ENCODE measurements at places on chromosomes 4 and X.
A peak's percentile ranks its signal among the peaks of the same experiment; 100 is the strongest.

GRCh38 chr4:25811374-25811690 is 51.5 kb downstream of the SEL1L3 start:
- peak; percentile 37 for DNase-seq

DNA sequence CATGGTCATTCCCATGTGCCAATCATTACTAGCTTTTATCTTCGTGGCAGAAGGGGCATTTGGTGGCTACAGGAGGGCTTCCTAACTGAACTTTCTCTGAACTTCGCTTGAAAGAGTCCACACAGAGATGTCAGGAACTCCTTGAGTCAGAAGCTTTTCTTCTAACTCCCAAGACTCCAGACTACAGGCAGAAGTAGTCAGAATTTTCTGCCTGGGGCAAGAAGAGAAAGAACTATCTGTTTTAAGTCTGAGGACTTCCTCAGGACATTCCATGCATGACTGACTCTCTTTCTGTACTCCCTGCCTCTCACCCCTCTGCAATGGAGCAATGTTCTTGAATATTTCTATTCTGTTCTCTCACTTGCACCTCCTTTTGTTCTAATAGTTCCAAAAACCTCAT is 170.5 kb upstream of the TBC1D9 start:
- DNase-seq, result no peak

DNA sequence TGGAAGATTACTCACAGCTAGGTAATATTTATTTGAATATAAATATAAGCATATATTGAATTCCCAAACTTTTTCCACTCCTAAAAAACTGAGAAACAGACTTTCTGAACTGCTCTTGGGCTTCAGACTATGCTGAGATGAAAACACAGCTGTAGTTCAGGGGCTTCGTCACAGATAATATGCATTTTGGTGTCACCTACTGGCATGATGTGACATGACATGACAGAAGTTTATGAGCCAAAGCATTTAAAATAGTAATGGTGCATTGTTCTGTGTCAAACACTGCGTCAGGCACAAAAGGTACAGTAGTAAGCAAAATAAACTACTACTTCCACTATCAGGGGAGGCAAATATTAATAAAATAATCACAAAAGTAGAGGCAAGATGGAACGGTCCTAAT is 171.3 kb downstream of the BTC start:
- DNase-seq, result peak; percentile 64

GRCh38 chr4:1767770-1768366 is 25.2 kb upstream of the FGFR3 start:
- no peak for DNase-seq

DNA sequence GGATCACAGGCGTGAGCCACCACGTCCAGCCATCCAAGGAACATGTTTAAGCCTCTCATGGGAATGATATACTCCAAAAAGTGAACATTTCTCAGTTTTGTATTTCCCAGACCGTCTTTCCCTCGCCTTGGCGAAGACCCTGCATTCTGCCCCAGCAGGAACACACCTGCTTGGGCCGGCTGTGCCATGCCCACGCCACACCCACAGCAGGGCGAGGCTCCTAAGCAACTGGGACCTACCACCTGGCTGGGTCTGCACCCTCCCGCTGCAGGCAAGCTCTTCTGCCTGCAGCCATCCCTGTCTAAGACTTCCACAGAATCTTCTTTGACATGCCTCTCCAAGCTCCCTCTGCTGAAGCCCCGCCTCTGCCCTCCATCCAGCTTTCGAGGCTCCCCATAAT is 3.6 kb downstream of the CCNQ start:
- no peak for DNase-seq

GRCh38 chr4:110296892-110297291 is 98.5 kb upstream of the ELOVL6 start:
- DNase-seq, result no peak

DNA sequence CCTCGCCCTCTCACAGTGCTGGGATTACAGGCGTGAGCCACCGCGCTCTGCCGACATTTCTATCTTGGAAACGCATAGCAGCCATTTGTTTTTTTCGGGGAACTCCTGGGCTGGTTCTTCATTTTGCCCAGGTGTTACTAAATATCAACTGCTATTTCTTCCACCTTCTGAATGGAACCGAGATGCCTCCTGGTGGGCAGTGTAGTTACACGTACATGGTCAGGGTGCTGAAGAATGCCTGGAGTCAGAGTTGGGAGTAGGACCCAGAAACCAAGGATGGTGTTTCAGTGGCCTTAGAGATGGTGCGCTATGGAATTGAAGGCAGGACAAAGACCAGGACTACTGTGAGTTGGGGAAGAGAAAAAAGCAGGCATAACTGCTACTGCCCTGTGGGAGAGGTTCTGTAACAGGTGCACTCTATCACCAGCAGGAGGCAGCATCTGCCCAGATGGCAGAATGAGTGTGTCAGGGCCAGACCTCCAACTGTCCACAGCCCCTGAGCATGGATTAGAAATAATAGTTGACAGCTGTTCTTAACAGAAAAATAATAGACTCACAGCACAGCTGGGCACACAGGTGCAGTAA is 81.7 kb downstream of the ZC4H2 start:
- DNase-seq, result no peak

GRCh38 chrX:123072686-123073385 is 111.2 kb upstream of the GRIA3 start:
- DNase-seq, result no peak

- no peak for DNase-seq
Measured at GRCh38 chr4:4247696-4248028, 361 bp downstream of the TMEM128 start.

- no peak for DNase-seq
Measured at GRCh38 chrX:100512471-100512870, 72.3 kb upstream of the TNMD start.

DNA sequence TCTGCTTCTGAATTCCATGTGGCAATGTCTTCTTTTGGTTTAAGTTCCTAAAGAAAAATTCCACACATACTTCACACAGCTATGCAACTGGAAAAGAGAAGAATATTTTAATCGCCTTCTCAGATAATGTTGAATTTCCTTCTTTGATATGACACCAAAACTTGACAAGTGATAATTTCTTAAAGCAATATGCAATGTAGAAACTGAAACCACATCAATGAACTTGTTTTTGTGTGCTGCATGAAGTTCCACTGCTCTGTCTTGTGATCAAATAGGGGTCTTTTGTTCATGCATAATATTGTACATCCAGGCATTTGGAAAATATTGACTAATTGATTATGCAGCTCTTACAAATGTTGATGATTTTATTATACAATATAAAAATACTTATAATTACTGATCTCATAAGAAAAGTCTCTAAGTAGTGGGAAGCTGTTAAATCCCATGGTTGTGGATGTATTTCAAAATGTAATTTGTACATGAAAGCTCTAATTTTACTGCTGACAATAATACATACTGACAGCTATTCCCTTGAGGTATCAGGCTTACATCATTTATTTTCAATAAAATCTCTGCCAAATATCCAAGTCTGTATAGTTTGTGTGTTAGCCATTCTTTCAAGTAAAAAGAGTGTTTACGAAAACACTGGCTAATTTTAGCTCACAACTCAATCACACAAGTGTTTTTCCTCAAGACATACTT is 56.5 kb downstream of the AGA start:
- no peak for DNase-seq
